ENCODE measurements at places on chromosomes 7 and 10.

GRCh38 chr10:73094986-73095480 is 1.6 kb downstream of the P4HA1 start:
- DNase-seq = no peak

- DNase-seq = no peak
Measured at GRCh38 chr7:34761206-34761605, 103.2 kb downstream of the NPSR1 start.

- no peak for DNase-seq
Measured at GRCh38 chr7:24115661-24116060, 168.3 kb upstream of the NPY start.

DNA sequence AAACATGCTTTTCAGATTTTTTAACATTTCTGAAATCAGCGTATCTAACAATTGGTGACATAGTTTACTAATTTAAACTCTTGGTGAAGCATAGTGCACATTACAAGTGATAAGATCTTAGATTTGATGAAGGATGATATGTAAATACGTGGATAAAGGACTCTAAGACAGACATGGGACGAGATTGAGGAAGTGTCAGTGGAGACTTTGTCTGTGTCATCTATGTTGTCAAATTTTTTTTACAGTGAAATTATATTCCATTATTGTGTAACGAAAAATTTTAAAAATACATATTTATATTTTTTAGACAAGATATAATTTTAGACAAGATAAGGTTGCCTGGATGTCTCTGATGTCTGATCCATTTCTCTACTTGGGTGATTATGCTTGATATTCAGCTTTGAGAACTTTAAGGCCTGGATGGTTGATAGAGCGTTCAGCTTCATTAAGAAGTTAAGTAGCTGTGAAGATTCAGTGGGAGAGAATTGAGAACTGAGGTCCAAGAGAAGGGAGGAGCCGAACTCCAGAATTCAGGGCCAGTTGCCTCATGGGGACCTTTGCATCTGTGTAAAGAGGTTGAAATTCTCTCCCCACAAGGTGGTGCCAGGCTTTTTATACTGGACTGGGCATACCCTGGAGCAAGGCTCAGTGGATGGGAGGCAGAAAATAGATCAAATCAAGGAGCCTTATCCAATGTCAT is 62.7 kb downstream of the KAT6B start:
- DNase-seq = no peak

GRCh38 chr10:109892931-109893330 is 30.4 kb downstream of the XPNPEP1 start:
- DNase-seq = no peak

GRCh38 chr10:115969591-115969990 is 303.4 kb downstream of the GFRA1 start:
- no peak for DNase-seq

DNA sequence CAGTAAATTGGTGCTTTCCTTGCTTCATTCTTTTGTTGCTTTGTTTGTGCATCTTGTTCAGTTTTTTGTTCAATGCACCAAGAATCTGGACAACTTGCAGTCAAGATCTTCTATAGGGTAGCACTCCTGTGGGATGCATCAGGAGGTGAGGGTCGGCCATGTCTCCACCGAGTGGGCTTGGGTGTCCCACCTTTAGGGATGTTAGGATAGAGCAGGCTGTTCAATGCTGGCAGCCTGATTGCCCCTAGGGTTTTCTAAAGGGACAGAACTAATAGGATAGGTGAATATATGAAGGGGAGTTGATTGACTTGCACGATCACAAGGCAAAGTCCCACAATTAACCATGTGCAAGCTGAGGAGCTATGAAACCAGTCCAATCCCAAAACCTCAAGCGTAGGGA is 109.9 kb downstream of the GLRX3 start:
- no peak for DNase-seq

DNA sequence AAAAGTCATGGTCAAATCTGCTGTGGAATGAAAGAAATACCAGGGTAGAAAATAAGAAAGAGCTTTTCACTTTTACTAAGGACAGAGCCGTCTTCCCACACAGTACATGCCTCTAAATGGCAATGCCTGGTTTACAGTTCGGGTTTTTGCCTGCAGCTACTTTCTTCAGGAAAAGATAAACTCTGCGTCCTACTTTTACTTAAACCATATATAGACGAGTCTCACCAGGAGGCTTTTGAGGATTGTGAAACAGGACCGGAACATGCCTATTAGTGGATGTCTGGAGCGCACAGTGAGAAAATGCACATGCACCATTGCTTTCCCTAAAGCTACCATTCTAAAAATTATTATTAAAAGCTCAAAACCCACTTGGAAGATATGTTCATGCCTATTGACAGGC is 70.5 kb downstream of the KLF6 start:
- no peak for DNase-seq

- DNase-seq = no peak
Measured at GRCh38 chr10:30862486-30862885, 169.2 kb downstream of the ZNF438 start.

DNA sequence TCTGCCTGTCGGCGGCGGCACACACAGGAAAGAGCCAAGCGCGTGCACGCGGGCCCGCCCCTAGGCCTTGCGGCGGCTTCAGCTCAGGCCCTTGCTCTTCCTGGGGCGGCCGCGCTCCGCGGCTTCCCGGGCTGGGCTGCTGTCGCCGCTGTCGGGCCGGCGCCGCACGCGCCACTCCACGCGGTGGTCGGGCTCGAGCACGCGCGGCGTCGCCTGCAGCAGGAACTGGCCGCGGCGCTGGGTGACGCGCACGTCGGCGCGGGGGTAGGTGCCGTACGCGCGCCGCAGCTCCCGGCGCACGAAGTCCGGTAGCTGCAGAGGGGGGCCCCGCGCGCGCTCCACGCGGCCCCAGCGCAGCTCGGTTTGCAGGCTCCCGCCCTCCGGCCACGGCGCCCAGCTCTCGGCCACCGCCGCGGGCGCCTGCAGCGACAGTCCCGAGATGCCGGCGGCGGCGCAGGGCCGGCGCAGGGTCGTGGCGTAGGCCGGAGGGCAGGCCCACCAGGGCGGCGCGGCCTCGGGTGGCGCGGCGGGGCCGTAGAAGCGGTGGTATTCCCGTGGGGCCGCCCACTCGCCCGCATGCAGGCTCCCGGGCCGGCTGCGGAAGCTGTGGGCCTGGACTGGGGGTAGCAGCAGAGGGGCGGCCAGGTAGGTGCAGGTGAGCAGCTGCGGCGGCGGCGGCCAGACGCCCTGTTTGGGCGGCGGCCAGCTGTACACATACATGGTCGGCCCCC is 804 bp downstream of the C10orf95 start:
- peak; percentile 84 for DNase-seq

DNA sequence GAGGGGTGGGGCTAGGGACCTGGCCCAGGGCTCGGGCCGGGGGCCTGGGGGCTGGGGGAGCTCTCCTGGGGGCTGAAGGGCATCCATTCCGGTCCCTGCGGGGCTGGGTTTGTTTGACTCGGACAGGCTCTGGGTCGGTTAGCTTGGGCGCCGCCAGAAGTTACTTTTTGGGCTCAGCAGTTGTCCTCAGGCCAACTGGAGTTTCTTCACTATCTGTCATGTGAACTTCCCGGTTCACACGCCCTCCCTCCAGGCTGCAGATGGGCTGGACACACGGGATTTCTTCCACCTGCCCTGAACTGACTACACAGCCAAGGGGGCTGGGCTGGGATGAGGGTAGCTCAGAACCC is 3.8 kb downstream of the SLC4A2 start:
- DNase-seq = no peak

GRCh38 chr7:156100086-156100485 is 287.8 kb upstream of the SHH start:
- DNase-seq = no peak

DNA sequence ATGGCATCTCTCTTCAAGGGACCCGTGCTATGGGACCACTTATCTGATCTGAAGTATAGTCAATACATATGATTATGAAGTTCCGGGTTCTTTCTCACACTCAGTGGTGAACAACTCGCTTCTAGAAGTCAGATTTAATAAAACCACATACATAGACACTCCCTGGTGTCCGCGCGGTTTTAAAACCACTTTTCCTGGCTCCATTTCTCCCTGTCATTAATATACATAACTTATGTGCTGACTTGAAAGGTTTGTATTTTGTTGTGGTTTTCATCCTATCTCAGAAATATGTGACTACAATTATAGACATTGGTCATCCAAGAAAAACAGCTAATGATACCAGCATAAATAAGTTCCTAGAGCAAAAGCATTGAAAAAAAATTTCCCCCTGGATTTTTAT is 34.0 kb downstream of the SVIL start:
- no peak for DNase-seq
